ENCODE measurements at places on chromosomes 2 and 18.

DNA sequence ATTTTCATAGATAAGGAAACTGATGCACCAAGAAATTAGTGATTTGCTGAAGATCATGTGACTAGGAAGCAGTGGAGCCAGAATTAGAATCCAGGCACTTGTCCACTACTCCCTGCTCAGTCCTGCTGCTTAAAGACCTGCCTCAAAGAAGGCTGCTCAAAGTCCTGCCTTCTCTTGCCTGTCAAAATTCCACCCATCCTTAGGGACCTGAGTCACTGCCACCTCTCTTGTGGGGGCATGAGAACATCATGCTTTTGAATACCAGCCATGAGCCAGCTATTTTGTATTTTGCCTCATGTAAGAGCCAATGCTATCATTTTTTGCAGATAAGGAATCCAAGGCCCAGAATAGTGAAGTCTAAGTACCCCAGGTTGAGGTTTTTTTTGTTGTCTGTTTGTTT lies 47.1 kb downstream of the DDX1 start:
- DNase-seq = no peak

DNA sequence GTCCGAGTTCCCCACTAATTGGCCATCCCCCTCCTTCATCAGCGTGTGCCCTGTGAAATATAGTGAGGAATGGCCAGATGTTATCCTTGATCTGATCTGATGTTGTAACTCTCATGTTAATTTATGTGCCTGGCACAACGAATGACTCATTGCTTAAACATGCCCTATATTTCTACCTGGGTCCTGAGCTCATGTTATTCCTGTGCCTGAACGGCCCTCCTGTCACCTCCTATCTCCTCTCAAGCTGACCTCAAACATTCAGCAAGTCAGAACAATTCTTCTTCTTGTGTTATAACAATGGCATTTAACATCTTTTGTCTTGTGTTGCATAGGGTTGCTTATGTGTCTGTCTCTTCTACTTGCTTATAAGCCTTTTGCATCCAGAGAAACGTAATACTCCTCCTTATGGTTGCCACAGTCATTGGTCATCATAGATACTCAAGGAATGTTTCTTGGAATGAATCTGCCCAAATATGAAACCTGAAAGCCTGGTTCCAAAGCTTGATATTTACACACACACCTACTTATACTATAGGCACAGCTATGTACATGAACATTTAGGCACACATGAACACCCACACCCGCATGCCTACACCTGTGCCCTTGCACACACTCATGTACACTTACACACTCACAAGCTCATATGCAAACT lies 80.2 kb upstream of the PHLPP1 start:
- peak; percentile 21 for DNase-seq

DNA sequence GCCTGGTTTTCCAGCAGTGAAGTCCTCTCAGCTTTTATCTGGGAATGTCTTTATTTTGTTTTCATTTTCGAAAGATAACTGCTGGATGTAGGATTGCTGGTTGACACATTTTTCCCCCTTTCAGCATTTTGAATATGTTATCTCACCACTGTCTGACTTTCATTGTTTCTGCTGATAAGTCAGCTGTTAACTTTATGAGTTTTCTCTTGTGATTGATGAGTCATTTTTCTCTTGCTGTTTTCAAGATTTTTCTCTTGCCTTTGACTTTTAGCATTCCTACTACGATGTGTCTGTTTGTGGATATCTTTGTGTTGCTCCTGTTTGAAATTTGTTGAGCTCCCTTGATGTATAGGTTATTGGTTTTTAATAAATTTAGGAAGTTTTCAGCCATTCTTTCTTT lies 85.5 kb downstream of the AGPS start:
- no peak for DNase-seq

DNA sequence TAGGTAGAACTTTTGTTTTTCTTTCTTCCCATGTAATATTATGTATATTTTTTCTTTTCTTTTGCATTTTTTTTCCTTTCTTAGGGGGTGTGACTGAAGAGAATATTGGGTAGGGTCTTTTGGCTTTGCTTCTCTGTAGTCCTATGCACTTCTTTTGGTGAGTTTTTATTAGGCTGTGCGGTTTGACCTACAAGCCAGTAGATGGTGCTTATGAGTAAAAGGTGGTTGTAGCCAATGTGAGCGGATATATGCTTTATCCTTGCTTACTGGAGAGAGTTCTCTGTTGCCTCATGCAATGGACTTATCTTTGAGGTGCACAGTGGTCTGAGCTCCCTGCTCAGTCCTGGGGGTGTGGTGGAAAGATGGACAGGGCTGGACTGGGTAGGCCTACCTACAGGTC lies 52.7 kb downstream of the DSEL start:
- no peak for DNase-seq

DNA sequence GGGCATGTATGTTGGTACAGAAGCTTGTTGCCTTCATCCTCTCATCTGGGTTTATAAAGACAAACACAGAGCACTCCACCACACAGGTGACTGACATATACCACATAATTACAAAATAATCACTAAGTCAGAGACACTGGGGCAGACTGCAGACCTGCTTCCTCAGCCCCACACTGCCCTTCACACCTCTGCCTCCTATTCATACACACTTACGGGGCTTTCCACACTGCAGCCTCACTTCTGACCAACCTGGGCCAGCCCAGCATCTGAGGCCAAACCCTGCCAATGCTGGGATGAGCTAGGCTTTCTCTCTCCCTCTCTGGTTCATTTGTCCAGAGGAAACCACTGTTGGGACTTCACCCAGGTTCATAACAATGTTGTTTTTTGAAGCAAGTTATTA lies 4.5 kb downstream of the EMX1 start:
- no peak for DNase-seq

- peak; percentile 89 for DNase-seq
Observed at GRCh38 chr2:176554101-176555048, 285.1 kb downstream of the MTX2 start.

GRCh38 chr2:31221544-31221943 lies 4.2 kb upstream of the CAPN14 start:
- DNase-seq = no peak

- no peak for DNase-seq
Observed at GRCh38 chr2:238022594-238023157, 38.1 kb upstream of the SCLY start.

GRCh38 chr18:79887181-79888000 lies 64.1 kb downstream of the SLC66A2 start:
- no peak for DNase-seq

- no peak for DNase-seq
Observed at GRCh38 chr2:166609183-166609959, 115.3 kb upstream of the SCN7A start.

DNA sequence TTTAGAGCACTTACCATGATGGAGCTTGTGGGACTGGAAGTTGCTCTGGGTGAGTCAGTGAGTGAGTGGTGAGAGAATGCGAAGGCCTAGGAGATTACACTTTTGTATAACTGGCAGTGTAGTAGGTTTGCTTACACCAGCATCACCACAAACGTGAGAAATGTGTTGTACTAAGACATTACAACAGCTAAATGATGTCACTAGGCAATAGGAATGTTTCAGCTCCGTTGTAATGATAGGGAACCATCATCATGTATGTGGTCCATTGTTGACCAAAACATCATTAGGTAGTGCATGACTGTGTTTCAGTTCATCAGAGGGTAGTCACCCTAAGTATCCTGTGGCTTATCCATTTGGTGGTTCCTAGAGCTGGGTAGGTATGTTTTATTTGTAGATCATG lies 11.9 kb downstream of the ZNF407 start:
- no peak for DNase-seq

- peak; percentile 49 for DNase-seq
Observed at GRCh38 chr2:191263050-191263449, 17.8 kb downstream of the MYO1B start.

GRCh38 chr2:236160366-236161081 lies 7.7 kb downstream of the GBX2 start:
- peak; percentile 26 for DNase-seq

GRCh38 chr2:39153312-39153711 lies 32.5 kb upstream of the SOS1 start:
- no peak for DNase-seq

- DNase-seq = no peak
Observed at GRCh38 chr18:22983175-22983574, 50.0 kb downstream of the RBBP8 start.

GRCh38 chr2:1477196-1478040 lies 64.2 kb downstream of the TPO start:
- no peak for DNase-seq

- DNase-seq = no peak
Observed at GRCh38 chr2:7598402-7598801, 681.2 kb downstream of the RNF144A start.

- no peak for DNase-seq
Observed at GRCh38 chr2:22487036-22487435, 897.9 kb upstream of the KLHL29 start.

DNA sequence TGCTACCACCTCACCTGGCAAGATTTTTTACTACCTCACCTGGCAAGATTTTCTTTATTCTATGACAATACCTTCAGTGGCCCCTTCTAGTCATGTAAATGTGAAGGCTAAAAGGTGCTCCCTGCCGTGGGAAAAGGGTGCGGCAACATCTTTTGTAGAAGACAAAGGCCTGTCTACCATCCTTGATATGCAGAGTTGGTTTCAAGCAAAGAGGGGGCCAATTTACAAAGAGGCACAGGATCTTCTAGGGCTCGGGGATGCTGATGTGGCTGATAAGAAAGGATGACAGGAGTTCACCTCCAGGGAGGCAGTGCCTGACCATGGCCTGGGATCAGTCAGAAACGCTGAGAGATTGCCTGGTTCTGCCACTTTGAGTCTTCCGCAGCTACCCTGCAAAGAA lies 165.4 kb upstream of the SLC1A4 start:
- no peak for DNase-seq

DNA sequence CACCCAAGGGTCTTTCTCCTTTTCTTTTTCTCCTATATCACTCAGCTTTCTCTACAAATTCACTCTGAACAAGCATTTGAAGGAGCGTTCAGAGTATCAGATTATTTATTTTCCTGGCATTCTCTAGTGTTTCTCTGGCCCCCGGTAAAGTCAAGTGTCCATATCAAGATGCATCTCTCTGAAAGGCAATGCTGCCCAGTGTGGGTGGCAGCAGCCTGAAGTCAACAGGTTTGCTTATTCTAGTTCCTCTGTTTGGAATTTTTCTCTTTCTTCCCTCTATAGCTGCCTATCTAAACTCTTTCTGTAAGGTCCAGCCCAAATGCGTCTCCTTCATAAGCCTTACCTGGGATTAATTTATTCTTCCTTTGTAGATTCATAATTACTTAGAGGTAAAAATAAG lies 526.2 kb upstream of the TNP1 start:
- DNase-seq = no peak

DNA sequence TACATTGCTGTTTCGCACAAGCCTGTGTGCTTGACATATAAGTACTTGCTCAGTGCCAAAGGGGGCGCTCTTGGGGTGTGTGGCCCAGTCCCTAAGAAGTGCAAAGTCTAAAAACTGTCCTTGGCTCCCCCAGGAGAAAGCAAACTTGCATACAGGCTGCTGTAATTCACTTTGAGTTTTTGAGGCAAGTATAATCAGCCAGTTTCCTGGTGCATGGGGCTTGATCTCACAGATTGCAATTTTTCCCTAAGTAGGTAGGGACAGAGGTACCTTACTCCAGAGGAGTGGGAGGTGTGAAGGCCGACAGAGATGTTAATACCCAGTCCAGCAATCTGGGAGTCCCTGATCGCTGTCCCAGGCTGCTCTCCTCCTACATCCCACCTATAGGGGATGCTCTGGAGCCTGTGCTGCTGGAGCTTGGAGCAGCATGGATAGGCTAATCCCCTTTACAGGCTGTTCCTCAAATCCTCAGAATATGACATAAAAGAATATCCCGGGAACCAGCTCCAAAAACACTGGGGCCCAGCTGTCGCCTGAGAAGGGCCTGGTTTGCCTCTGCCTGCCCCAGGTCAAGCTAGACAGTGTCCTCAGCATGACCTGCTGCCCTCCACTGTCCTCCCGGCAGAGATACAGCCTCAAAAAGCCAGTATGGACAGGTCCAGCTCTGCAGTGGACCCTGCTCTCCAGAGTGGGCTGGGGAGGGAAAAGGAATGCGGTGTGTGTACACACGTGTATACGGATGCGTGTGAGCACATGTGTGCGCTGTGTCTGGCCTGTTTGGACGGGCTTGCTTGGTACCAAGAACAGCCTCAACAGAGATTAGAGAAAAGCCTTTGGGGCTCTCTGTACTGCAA lies 136.5 kb upstream of the HAAO start:
- peak; percentile 71 for DNase-seq

GRCh38 chr2:20455076-20455587 lies 8.3 kb downstream of the RHOB start:
- no peak for DNase-seq

DNA sequence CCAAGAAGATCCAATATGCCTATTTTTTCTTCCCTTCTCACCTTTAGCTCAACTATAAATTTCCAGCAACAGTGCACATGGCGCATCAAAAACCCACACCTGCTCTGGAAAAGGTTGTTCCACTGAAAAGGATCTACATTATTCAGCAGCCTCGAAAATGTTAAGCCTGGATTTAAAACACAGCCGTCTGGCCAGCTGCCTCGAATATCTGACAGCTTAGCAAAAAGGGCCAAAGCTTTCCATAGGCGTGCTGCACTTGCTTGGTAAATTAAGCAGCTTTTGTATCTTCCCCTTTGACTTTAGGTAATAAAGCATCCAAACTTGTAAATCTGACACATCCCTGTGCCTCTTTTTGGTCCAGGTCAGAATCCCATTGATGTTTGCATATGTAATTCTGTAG lies 20.5 kb downstream of the DAPL1 start:
- no peak for DNase-seq

DNA sequence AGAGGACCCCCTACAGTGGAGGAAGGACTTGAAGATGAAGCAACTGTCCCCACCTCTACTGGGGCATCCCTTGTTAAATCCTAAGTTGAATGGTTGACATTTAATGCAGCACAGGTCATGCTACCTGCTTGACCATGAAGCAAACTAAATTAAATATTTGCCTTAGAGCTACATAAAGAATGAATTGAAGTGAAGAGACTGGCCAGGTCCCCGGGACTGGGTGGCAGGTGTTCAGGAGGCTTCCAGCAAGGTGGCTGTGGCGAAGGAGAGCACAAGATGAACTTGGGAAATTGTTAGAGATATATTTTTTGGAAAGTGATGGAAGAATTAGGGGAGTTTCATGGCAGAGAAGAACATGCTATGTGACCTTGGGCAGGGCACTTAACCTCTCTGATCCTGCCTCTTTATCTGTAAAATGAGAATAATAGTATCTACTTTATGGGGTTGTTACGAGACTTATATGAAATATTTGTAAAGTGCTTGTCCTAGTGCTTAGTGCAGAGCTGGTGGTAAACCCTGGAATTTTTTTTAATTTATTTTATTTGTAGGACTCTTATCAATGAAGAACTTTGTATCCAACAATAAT lies 37.3 kb downstream of the EFR3B start:
- no peak for DNase-seq

- peak; percentile 12 for DNase-seq
Observed at GRCh38 chr2:114543236-114543766, 100.9 kb downstream of the DPP10 start.

GRCh38 chr2:197786010-197786877 lies 1.1 kb upstream of the BOLL start:
- DNase-seq = peak; percentile 77

- no peak for DNase-seq
Observed at GRCh38 chr2:236975766-236976165, 109.9 kb upstream of the COPS8 start.

GRCh38 chr18:72935744-72936143 lies 68.0 kb upstream of the NETO1 start:
- no peak for DNase-seq

GRCh38 chr2:181241797-181242196 lies 215.4 kb upstream of the ITGA4 start:
- no peak for DNase-seq

GRCh38 chr18:13390196-13390595 lies 171.6 kb downstream of the LDLRAD4 start:
- DNase-seq = no peak
